ENCODE measurements at places on chromosomes 2 and 18. TPM values are rescaled to one million over a fixed set of nuclear protein-coding genes. Genes with fewer than 3 reads are reported as not detected.

SERPINB7 gene
- not detected for total RNA-seq

ZNF521 gene
- total RNA-seq: 3.3 TPM

CFAP65 gene
- total RNA-seq: not detected

TMEM150A gene
- total RNA-seq: 24.4 TPM

SCN9A gene
- total RNA-seq: 9.9 TPM

MC4R gene
- not detected for total RNA-seq

PTPN2 gene
- 22.7 TPM for total RNA-seq

PRSS56 gene
- not detected for total RNA-seq

EGR4 gene
- not detected for total RNA-seq

CSRNP3 gene
- total RNA-seq: 5.9 TPM

NXPH2 gene
- total RNA-seq: not detected

CHRNA1 gene
- total RNA-seq: not detected

B3GNT2 gene
- total RNA-seq: 15.8 TPM

KCNE4 gene
- 4.6 TPM for total RNA-seq

AAMP gene
- 61.5 TPM for total RNA-seq

KCNG2 gene
- not detected for total RNA-seq

MAB21L4 gene
- 0.26 TPM for total RNA-seq

EVA1A gene
- 27.5 TPM for total RNA-seq

APLF gene
- 4.0 TPM for total RNA-seq

DSG1 gene
- total RNA-seq: not detected

GPR155 gene
- total RNA-seq: 4.6 TPM

MDH1B gene
- 3.0 TPM for total RNA-seq

HTR2B gene
- not detected for total RNA-seq

LTBP1 gene
- total RNA-seq: 10.2 TPM

CFAP53 gene
- 0.78 TPM for total RNA-seq

KIAA1328 gene
- 21.8 TPM for total RNA-seq

ATP8B1 gene
- total RNA-seq: 41.5 TPM

PTPRM gene
- 38.2 TPM for total RNA-seq

SMYD1 gene
- total RNA-seq: not detected

OTOF gene
- not detected for total RNA-seq

VWA3B gene
- not detected for total RNA-seq

PKDCC gene
- 93.9 TPM for total RNA-seq

ANKRD30B gene
- 5.9 TPM for total RNA-seq

IL37 gene
- total RNA-seq: not detected

ARL4C gene
- total RNA-seq: 7.8 TPM

IL18R1 gene
- 5.3 TPM for total RNA-seq

XDH gene
- 4.9 TPM for total RNA-seq

BOLL gene
- total RNA-seq: not detected

RGPD4 gene
- not detected for total RNA-seq

CLEC4F gene
- not detected for total RNA-seq

POTEI gene
- total RNA-seq: under 0.01 TPM

INO80B gene
- total RNA-seq: 6.3 TPM

PTRHD1 gene
- total RNA-seq: 15.5 TPM

STAT4 gene
- total RNA-seq: 2.6 TPM

RND3 gene
- total RNA-seq: 10.6 TPM

COL4A4 gene
- total RNA-seq: 2.3 TPM

NEU2 gene
- not detected for total RNA-seq

B4GALT6 gene
- 0.66 TPM for total RNA-seq

KCTD18 gene
- total RNA-seq: 42.3 TPM

AGXT gene
- not detected for total RNA-seq

CROCC2 gene
- not detected for total RNA-seq

GALNT14 gene
- 6.7 TPM for total RNA-seq

IL1RL1 gene
- total RNA-seq: 15.3 TPM

SLC5A7 gene
- not detected for total RNA-seq

ALLC gene
- total RNA-seq: not detected

All from body of pancreas (tissue), 4 donors.